ENCODE measurements at places on chromosomes 1 and 21.

DNA sequence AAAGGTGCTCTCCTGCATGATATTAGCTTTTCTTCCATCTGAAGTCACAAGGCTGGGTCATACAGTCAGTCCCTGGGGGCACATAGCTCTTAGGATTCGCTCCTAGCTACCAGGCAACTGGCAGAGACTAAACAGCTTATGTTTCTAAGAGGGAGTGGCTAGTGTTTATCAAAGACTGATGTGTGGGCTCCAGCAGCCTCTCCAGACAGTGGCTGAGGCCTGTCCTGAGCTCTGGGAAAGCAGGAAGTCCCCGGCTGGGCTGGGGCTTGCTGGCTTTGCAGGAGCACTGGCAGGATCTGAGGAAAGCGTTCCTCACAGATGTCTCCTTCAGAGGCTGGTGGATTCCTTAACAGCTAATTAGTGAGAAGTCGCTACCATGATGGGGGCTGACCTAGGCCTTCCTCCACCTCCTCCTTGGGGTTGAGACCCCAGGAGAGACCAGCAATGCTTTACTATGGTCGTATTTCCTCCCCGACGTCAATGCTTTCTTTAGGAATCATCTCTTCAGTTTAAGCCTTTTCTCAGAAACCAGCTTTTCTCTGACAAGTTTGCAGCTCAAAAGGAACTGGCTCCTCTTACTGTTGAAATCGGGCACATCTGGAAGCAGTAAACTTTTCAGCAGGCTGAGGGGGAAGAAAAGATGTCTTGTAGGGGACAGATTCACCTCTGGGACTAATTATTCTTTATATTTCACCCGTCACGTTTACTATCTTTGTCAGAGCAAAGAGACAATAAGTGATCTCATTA is 33.5 kb upstream of the HHAT start:
- DNase-seq, result no peak

- no peak for DNase-seq
Measured at GRCh38 chr1:193179094-193179493, 7.3 kb downstream of the B3GALT2 start.

DNA sequence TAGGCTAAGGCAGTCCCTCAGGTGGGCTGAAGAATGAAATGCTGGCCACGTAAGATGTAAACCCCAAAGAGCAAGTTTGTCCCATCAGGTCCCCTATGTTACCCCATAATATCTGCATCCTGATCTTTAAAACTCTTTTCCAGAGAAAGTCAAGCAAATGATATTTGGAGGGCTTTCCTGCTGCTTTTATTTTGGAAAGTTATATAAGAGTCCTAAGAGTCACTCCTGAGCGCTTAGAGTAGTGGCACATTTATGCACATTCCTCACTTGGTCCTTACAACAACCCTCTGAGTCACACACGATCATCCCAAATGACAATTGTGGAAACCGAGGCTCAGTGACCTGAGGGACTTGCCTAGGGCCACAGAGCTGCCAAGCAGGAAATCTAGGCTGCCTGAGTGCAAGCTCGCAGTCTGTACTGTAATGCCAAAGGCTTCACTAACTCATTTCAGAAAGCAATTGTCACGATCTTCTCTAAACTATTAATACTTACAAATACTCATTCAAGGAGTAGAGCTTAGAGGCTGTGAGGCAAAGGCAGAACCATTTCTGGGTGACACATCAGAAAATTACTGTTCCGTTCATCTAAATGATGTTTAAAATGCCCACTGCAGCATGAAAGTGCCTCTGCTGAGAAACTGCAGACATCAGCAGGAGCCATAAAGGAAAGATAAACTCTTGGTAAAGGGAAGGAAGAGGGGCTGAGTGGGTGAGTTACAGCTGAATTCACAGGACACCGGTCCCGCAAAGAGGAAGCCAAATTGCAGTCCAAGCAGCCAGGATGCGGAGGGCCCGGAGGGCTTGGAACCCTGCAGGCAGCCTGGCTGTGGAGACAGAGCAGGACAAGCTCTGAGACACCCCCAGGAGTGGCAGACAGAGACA is 30.8 kb downstream of the CAPZB start:
- DNase-seq, result no peak

DNA sequence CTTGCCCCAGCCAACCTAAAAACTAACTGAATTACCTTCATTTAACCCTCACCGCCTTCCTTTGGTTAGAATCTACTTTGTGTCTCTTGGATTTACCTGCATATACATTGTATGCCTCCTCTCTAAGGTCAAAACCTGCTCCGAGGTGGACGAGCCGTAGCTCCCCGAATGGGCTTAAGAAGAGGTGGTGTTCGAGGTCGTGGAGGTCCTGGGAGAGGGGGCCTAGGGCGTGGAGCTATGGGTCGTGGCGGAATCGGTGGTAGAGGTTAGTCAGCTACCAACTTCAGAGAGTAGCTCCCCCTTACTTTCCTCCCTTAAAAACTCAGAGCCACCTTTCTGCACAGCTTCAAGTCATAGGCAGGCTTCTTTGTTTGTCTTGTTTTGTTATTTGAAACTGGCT is 9.2 kb downstream of the CHTOP start:
- DNase-seq, result no peak

GRCh38 chr1:109213345-109213823 is 334 bp upstream of the SARS1 start:
- no peak for DNase-seq

DNA sequence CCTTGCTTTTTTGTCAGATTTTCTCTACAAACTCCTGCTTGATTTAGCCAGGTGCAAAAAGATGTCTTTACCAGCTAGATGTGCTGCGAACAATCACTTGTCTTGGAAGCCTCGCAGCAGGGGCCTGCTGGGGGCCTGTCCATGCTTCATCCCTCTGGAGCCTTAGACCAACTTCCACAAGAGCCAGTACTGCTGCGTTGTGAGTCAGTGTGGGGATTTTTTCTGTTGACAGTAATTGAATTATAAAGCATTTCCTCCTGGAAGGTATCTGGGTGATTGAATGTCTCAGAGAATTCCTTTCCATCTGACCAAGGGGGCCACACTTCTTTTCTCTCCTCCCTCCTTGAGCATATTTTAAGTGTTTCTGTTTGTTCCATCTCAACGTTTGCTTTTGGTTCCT is 40.4 kb upstream of the LDLRAP1 start:
- DNase-seq, result no peak

- DNase-seq, result no peak
Measured at GRCh38 chr1:247409869-247410544, 6.0 kb upstream of the NLRP3 start.

- no peak for DNase-seq
Measured at GRCh38 chr1:79259390-79260336, 253.1 kb upstream of the ADGRL4 start.

GRCh38 chr21:40463176-40463575 is 383.8 kb downstream of the DSCAM start:
- DNase-seq, result no peak

DNA sequence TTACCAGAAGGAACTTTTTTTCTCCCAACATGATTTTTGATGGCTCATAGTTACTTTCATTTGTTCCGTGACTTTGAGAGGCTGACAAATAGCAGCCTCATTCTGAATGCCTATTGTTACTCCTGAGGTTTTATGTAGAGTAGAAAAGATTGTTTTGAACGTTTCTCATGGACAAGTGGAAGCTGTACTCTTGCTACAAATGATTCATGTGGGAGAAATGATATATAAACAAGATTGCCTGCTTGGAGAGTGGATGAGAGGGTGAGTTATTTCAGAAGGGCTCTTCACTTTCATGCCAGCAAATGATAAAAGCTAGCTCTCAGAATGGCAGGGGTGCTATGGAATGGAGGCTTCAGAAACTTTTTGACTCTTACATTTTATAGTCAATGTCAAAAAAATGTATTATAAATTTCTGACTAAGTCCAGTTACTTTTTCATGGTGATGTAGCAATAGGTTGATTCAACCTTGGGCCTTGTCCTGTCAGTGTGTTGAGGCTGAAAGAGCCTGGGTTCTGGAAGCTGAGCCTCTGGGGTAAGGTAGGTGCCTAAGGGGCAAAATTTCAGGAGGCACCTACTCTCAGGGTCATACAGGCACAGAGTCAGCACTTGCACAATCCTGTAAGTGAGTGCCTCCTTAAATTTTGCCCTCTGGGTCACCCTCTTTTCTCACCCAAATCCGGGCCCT is 19.4 kb downstream of the JUN start:
- DNase-seq, result no peak

GRCh38 chr1:220810963-220811362 is 24.2 kb downstream of the MTARC1 start:
- DNase-seq, result no peak

DNA sequence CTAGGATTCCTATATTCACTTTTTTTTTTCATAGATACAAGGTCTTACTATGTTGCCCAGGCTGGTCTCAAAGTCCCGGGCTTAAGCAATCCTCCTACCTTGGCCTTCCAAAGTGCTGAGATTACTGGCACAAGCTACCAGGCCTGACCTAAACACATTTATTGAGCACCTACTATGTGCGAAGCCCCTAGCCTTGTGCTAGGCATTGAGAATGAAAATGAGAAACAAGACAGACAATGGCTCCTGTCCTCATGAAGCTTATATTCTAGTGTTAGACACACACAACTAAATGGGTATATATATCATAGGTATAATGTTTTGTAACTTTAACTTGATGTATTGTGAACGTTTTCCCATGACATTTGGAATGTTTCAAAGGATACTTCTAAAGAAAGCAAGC is 11.5 kb downstream of the TMEM50A start:
- no peak for DNase-seq

DNA sequence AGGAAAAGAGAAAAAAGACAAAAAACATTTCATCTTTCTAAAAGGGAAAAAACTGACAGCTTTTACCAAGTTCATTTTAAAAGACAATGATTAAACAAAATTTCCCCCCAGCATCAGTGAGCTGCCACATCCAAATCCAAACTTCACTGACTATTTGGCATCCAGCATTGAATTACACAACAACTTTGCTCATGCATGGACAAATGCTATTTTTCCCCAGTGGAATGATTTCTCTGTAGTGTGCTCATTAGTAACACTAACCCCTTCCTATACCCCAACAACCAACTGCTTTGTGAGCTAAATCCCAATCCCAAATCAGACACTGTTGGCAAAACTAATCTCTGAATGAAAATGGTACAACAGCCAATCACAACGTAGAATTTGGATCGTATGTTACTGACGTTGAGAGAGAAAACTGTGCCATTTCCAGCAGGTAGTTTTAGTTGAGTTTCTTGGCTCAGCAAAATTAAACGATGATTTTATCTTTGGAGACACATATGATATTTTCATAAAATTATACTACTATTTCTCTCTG is 37.9 kb downstream of the PIK3R3 start:
- DNase-seq, result no peak

DNA sequence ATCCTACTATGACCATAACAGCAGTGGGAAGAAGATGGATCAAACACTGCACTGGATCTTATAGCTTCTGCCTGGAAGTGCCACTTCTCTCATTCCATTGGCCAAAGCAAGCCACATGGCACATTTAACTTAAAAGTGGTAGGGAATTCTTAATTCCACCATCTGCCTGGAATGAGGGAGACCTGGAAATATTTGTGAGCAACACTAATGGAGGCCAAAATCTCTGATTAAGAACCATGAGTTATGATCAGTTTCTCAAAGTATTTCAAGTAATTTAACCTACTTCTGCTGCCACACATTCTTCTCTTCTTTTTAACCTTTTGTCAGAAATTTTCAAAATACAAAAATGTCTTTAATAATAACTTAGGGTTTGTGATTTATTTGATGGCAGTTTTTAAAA is 154.0 kb upstream of the C1orf87 start:
- no peak for DNase-seq

DNA sequence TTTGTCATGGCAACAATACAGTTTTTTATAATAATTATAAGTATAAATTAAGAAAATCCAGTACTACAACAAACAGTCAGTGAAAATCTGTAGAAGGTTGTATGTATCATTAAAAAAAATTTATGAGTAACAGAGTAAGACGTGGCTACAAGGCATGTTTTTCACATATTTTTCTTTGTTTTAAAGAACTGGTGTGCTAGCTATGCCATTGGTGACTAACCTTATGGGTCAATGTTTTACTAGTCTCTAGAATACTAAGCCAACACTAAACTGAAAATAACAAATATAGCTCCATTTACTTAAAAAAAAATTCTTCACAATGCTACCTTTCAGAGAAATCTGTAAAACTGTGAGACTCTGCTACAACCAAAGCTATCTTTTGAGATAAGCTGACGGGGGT is 261.5 kb downstream of the ADGRL2 start:
- DNase-seq, result no peak

- DNase-seq, result no peak
Measured at GRCh38 chr1:44208226-44208625, 5.0 kb upstream of the DMAP1 start.

DNA sequence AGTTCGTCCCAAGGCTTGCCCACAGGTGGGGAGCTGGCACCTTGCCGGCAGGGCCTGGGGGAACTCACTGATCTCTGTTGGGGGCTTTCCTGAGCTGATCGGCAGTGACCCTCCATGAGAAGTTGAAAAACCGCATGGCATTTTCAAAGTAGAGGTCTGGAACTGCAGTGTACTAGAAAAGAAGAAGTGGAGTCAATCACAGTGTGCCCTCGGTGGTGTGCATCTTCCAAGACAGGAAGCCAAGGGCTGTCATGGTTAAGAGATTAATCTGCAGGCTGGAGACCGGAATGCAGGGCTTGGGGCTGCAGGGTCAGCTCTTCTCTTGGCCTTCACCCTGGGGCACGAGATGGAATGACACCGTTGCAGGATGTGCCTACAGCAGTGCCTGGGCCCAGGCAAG is 56.8 kb downstream of the ECE1 start:
- DNase-seq, result no peak

- DNase-seq, result no peak
Measured at GRCh38 chr1:72568113-72568512, 285.8 kb upstream of the NEGR1 start.

- DNase-seq, result peak; percentile 47
Measured at GRCh38 chr1:241639623-241640148, 483 bp downstream of the CHML start.

DNA sequence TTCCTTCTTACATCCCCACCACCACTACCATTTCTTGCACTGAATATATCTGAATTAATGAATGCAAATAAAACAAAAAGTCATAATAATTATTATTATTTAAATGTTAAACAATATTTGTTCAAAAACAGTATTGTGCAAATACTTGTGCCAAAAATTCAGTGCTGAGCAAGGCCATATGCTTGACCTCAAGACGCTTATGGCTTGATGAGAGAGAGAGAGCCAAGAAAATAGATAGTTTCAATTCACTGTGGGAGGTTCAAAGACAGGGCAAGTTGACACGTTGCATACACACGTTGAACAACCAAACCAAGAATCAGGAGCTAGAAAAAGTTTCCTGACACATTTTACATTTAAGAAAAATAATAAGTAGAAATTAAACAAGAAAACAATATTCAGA is 1421.7 kb downstream of the KCNT2 start:
- no peak for DNase-seq

- DNase-seq, result no peak
Measured at GRCh38 chr1:183002267-183002666, 21.0 kb upstream of the LAMC1 start.

GRCh38 chr1:39153684-39154083 is 50.8 kb upstream of the MACF1 start:
- DNase-seq, result no peak

GRCh38 chr1:205287767-205288559 is 33.6 kb downstream of the NUAK2 start:
- peak; percentile 90 for DNase-seq

Data from DND-41 (cell line).